SW480 (cell line): ENCODE measurements at places on chromosomes 7 and 10.

GRCh38 chr7:149790146-149790548, 16.8 kb upstream of the ZNF467 start:
- no peak for DNase-seq

DNA sequence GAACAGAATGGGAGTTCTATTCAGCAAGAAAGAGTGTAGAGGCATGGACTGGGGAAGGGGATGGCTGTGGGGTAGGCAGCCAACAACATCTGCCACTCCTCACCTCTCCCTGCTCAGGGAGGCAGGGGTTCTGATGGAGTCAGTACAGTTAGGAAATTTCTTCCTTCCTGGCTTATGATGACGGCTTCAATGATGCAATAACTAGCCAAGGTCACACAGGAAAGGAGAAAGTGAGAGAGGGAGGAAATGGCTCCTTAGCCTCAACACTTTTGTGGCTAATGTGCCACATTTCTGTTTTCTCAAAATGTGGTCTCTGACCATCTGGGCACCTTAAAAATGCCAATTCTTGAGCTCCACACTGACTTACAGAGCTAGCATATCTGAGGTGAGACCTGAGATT, 79.3 kb upstream of the PDZD8 start:
- no peak for DNase-seq

DNA sequence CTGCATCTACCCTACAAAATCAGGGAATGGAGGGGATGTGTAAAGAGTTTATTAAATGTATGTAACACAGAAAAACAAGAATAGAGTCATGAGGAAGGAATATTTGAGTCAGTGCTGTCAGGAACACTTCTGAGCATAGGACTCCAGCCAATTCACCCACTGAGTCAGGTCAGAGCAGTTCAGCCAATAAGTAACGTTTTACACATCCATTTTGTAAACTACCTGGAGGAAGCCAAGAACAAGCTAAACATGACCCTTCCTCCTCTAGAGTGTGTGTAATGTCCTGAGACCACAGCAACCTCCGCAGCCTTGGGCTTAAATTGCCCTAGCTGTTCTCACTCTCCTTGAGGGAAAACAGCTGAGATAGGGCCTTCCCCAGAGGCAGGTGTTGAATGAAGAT, 691.5 kb upstream of the LRRN3 start:
- DNase-seq, result no peak

GRCh38 chr10:126197036-126197543, 191.2 kb downstream of the ADAM12 start:
- DNase-seq, result no peak

DNA sequence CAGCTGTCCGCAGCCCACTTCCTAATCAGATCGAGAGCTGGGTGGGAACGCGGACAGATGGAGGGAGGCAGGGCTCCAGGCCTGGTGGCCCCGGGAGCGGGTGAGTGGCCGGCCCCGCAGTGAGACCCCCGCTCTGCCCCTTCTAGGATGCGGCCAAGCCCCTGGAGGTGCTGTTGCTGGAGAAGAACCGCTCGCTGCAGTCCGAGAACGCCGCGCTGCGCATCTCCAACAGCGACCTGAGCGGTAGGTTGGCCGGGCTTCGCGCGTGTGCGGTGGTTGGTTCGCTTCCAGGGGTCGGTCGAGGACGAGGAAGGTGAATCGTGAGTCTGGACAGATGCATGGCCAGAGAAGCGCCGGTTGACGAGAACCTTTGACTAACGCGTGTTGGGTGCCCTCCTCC, 91.3 kb upstream of the SH2B2 start:
- no peak for DNase-seq

DNA sequence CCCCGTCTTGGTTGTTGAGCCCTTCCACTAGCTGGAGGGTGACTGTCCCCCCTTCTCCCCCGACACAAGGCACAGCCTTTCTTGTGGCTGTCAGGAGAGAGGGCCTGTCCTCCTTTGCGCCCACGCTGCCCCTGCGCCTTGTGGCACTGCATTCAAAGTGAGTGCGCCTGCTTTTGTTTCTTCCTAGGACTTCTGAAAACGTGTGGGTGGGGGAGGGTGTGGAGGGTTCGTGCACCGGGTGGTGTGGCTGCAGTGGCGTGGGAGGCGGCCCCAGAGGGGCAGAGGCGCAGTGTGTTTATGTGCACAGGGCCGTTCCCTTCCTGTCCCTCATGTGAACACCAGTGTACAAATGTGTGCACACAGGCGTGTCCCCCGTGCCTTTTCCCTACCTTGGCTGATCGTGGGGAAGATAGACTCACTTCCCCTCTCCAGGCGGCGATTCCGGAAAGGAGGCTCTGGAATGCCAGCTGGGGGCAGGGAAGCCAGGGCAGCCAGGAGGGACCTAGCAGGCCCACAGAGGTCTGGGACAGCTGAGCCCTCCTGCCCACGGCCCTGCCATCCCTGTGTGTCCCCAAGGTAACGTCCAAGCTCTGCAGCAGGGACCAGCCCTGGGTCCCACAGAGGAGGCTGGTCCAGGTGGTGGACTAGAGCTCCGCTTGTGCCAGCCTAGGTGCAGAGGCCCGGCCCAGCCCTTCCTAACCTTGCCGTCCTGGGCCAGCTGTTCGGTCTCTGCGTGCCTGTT, 88.8 kb downstream of the LHPP start:
- no peak for DNase-seq

- no peak for DNase-seq
Observed at GRCh38 chr10:99652800-99653390, 6.4 kb upstream of the ENTPD7 start.

- DNase-seq, result no peak
Observed at GRCh38 chr7:143518941-143519340, 41.3 kb downstream of the TAS2R41 start.

DNA sequence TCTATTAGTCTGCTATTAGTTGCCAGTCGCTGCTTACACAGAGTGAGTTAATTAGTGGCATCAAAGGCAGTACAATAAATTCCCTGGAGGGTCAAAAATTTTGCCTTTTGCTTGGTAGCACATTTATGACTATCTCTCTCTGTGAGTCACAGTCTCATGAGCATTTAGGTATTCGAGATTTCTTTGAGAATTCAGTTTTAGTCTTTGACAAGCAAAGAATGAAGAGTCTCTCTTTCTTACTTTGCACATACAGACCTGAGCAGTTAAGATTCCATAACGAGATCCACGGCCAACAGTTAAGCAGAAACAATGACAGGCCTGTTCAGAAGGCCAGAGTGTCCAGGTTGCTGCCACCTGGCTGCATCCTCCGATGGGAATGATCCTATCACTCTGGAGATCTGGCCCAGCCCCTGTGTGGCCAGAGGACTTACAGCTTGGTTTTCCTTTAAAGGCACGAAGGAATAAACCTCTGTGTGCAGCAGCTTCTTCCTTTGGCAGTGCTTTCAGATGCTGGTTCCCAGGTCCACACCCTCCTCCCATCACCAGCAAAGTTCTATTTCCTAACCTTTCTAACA, 80.6 kb downstream of the GLI3 start:
- DNase-seq, result peak; percentile 42

DNA sequence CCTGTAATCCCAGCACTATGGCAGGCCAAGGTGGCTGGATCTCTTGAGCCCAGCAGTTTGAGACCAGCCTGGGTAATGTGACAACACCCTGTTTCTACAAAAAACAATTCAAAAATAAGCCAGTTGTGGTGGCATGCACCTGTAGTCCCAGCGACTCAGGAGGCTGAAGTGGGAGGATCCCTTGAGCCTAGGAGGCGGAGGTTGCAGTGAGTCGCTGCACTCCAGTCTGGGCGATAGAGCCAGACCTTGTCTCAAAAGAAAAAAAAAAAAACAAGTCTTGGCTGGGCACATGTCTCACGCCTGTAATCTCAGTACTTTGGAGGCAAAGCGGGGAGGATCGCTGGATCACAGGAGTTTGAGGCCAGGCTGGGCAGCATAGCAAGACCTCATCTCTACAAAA, 74.6 kb upstream of the PDSS1 start:
- DNase-seq, result no peak

DNA sequence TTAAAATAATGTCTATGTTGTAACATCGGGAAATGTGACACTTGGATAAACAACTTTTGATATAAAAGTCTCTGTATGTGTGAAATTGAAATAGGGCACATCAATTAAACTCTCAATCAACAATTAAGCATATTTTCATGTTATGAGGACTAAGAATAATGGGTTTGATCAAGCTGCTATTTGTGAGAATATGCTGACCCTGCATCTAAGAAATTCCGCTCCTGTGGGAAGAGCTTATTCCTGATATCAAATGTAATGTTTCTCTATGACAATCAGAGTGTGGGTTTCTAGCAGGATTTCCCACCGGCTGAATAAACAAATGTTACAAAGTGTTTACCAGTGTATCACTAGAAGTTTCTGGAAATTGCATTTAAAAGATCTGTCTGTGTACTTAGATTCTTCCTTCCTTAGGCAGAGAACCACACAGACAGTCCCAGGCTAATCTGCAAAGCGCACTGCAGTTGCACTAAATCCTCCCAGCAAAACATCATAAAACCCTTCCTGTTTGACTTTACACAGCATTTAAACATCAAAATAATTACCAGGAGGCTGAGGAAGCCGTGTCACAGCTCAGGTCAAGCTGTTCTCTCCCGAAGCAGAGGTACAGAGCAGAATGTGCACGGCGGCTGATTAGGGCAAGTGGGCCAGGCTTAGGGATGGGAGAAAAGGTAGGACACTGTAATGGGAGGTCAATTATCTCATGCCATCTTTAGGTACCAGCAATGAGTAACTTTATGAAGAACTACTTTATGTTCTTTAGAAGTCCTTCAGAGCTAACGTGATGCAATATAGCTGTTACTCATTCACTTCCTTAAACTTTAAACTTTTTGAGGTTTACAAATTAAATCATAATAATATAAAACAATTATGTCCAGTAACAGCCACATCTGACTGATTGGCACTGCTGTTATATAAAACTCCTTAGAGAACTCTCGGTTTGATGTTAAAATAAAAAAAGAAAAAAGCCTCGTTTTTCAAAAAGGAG, 109.1 kb upstream of the CTTNBP2 start:
- no peak for DNase-seq

DNA sequence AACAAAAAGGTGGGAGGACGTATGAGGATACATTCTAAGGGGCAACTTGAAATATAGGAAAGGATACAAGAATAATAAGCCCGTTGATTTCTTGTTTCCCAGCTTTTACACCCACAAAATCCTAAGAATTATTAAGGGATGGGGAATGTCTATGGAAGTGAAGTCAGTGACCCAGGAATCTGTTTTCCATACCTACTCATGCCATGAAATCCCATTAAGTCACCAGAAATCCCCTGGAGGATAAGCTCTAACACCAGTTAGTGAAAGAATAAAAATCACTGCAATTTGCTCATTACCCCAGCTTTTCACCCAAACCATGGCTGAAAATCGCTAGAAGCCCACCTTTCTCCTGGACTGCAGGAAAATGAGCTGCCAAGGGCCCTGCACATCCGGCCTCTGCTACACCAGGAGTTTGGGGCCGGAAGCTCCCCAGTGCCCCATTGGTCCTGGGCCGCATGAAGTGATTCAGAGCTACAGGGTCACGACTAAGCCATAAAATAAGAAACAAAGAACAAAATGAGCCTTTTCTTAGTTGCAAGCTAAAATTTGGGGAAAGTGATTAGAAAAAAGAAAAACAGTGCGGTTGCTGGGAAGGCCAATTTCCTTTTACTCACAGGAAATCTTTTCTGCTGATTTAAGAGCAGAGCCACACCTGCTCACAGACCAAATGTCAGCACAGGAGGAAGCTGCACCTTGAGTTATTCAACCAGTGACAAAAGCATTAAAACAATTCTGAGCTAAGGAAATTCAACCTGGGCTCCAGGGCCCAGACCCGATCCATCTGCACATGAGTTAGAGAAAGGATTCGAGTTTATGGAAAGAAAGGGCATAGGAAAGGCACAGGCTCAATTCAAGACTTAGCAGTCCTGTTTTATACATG, 40.3 kb downstream of the HIPK2 start:
- DNase-seq, result no peak

DNA sequence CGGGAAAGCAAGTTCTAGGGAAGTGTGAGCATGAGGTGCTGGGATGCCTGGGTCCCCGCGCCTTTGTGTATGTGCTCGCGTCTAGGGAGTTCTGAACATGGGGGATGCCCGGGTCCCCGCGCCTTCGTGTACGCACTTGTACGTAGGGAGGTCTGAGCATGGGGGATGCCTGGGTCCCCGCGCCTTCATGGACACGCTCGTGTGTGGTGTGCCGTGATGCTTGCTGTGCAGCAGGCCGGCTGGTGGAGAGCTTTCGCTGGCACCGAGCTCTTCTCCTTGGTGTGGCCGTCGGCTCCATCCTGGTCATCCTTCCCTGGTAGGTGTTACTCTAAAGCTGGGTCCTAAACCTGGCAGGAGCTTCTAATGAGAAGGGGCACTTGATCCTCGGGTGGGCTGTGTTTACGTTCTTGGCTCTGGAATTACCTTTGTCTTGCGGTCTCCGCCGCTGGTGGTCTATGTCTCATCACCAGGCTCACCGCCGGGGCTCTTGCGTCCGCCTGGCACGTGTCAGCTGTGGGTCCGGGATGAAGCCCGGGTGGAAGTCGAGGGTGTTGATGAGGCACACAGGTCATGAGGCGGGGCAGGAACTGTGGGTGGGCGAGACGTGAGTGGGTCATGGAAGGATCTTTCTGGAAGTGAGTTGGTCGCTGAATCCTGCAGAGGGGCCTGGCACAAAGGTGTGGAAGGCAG, 63.5 kb downstream of the DNAJB6 start:
- no peak for DNase-seq

- DNase-seq, result no peak
Observed at GRCh38 chr7:55044791-55045190, 26.0 kb downstream of the EGFR start.

DNA sequence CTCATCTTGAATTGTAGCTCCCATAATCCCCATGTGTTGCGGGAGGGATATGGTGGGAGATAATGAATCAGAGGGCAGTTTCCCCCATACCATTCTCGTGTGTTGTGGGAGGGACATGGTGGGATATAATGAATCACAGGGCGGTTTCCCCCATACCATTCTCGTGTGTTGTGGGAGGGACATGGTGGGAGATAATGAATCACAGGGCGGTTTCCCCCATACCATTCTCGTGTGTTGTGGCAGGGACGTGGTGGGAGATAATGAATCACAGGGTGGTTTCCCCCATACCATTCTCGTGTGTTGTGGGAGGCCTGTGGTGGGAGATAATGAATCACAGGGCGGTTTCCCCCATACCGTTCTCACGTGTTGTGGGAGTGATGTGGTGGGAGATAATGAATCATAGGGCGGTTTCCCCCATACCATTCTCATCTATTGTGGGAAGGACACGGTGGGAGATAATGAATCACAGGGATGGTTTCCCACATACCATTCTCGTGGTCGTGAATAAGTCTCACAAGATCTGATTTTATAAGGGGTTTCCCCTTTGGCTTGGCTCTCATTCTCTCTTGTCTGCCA, 271.0 kb downstream of the MAD1L1 start:
- peak; percentile 94 for DNase-seq

DNA sequence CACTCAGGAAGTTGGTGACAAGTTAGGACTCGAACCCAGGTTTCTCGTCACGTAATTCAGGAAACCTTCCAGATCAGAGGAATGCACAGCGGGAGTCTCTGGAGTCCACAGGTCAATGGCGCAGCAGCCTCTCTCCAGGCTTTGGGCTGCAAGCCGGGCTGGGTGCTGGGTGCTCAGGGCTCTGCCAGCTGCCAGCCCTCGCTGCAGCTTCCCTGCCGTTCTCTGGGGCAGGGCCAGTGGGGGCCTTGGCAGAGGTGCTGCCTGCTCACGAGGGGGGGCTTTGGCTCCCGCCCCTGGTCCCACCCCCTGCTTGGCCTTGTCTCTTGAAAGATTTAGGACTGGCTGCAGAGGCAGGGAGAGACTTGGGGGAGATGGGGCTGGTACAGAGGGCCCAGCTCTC, at the start of gene TACR2:
Gene TACR2 (minus strand): TSS at position 224 of the 400 bp plus-strand sequence. CDS start 595 bp downstream, outside the sequence.
- no peak for DNase-seq

GRCh38 chr7:845091-845490, 12.8 kb downstream of the SUN1 start:
- DNase-seq, result no peak

- DNase-seq, result no peak
Observed at GRCh38 chr7:87543623-87544022, 57.1 kb downstream of the ABCB1 start.
